Fibroblast of lung (primary cell): ENCODE measurements at places on chromosomes 5 and 9.

- DNase-seq = no peak
These were observed 21.7 kb upstream of the BARHL1 start for GRCh38 chr9:132560616-132561202.

DNA sequence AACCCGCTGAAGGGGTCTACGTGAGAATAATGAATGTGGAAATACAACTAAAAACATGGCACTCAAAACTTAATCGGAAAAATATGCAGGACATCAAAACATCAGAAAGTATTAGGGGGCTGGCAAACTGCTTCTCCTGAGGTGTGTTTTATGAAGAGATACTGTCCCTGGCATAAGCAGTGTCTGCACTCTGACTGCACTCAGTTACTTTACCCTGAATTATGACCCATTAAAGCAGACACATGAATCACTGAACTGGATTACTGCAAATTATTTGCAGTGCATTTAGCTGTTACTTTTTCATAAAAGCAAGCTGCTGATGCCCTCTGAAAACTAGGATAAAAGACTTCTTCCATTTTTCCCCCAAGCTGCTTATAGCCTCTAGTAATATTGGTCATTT, 164.9 kb downstream of the AP3B1 start:
- DNase-seq = no peak

- DNase-seq = no peak
These were observed 29.8 kb downstream of the NR2F1 start for GRCh38 chr5:93612855-93613243.

GRCh38 chr5:107700481-107700880, 29.7 kb upstream of the EFNA5 start:
- no peak for DNase-seq

DNA sequence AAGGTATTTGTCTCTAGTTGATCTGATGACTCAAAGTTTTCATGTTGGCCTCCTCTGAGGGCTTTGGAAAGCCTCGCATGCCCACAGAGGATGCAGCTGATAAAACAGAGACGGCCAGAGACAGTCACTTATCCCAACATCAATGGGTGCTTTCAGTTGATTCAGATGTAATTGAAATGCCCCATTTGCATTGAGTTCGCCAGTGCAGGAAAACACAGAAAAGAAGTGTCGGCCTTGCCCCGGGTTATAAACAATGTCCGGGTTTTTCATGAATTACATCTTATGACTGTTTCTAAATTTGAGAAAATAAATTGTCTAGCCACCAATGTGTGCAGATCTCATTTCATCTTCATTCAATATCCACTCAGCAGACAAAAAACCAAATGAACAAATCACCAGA, 42.2 kb upstream of the ICE1 start:
- DNase-seq = peak; percentile 41

GRCh38 chr9:130196643-130197042, 24.4 kb downstream of the NCS1 start:
- DNase-seq = no peak

GRCh38 chr5:58458141-58458742, 1.6 kb downstream of the PLK2 start:
- DNase-seq = no peak
